ENCODE measurements at places on chromosomes 2 and 18. TPM values are rescaled to one million over a fixed set of nuclear protein-coding genes. Genes with fewer than 3 reads are reported as not detected.
A peak's percentile ranks its signal among the peaks of the same experiment; 100 is the strongest.

DNA sequence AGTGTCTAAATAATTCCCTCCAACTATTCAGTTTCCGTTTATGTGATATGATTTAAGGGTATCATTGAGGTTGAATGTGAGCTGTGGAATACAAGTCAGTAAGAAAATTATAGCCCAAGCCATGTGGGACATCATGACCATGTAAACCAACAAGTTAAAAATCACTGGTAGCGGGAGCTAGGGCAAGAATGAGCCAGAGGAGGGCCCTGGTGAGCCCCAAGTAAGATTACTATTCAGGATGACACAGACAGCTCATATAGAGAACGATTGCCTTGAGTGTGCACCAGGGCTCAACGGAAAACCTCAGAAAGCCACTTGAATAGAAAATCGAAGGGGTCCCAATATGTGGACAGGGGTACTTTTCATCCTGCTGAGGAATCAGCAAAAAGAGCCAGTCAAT is 87.8 kb upstream of the RBMS1 start:
- no peaks in the 10 kb centered on the region for H3K36me3 ChIP-seq
- H3K27ac ChIP-seq, result no peak overlapping the region
- no peak overlapping the region for H3K4me3 ChIP-seq
- peaks cover 5% of the 10 kb centered on the region for H3K4me1 ChIP-seq

DNA sequence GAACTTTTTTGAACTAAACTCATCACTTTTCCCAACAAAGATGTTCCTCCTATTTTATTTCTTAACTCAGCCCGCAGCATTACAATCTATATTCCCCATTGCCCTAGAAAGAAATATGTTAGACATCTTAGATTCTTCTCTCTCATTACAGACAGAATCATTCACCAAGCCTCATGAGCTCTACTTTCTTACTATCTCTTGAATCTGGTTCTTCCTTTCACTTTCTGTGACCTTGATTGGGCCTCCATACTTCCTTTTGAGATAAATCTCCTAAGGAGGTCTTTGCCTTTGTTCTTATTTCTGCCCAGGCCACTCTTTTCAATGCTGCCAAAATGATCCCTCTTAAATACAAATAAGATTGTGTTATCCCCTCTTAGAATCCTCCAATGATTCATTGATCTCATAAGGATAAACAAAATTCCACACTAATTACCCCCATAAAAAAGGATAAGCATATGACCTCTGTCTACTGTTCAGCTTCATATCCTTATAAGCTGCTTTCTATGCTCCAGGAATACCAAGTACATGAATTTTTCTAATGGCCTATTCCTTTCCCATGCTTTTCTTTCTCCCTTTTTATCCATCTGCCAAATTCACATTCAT is 400.0 kb downstream of the ARHGAP15 start:
- peak; percentile 12 for DNase-seq
- H3K4me1 ChIP-seq, result peaks cover 8% of the 10 kb centered on the region
- H3K4me3 ChIP-seq, result no peak overlapping the region
- H3K36me3 ChIP-seq, result peaks cover 36% of the 10 kb centered on the region

DNA sequence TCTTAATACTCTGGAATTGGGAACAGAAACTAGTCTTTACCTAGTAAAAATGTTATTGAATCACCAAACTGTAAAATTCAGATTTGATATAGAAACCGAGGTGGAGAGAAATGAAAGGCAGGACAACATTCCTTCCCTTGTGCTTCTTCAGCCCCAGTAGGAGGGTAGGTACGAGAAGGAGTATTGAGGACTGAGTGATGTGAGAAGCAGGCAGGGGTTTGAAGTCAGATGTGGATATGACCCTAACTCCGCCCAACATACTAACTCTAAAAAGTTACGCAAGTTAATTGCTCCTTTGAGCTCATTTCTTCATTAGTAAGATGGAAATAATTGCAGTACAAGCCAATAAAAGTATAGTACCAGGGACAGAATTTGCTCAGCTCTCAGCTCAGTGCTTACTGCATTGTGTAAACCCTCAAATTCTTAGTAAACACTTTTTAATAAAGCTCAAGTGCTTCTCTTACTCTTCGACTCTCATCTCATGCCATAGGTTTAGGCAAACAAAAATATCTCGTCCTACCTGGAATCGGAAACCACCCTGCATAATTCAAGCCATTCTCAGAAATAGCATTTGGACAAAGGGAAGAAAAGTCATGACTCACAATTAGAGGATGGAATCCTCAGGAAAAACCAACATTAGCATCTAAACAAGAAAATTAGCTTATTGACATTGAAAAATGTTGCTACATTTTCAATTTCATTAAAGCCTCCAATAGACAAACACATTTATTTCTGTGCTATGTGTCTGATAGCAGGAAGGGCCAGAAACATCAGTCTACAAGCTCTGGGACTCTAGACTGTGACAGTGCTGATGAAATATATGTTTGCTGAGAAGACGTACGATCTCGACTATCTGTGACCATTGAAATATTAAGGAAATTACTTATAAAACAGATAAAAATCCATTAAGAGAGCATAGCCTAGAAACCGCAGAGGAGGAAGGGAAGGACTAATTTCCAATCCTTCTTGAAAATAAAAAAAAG is 161.3 kb downstream of the HNMT start:
- no peaks in the 10 kb centered on the region for H3K4me1 ChIP-seq
- H3K4me3 ChIP-seq, result no peak overlapping the region
- no peak overlapping the region for H3K27ac ChIP-seq

DNA sequence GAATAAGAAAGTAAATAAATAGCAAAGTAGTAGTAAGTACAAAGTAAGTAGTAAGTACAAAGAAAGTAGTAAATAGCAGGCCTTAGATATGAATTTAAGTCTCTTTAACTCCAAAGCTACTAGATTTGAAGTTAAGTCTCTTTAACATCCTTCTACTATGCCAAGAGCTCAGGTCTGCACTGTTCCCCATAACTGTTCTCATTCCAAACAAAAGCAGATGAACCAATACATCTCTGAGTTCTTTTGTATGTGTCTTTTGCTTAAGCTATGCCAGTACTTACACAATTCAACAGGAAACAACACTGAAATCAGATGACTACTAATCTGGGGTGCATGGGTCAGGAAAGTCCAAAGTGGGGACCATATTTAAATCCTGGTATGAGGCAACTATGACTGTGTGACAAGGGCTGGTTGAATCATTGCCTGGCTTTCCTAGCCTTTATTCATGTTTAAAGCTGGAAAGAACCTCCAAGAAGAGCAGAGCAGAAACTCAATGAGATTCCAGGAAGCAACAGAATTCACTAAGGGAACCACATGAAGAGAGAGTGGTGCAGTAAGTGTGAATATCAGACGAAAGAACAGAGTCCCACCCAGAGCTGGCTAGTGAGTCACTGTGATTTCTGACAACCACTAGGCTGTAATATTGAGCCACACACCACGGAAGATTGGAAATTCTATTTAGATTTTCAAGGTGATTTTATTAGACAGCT is 51.0 kb upstream of the CYP26B1 start:
- no peak for DNase-seq
- H3K36me3 ChIP-seq, result no peaks in the 10 kb centered on the region
- no peak overlapping the region for H3K27ac ChIP-seq
- no peaks in the 10 kb centered on the region for H3K4me1 ChIP-seq
- no peak overlapping the region for H3K4me3 ChIP-seq
- H3K27me3 ChIP-seq, result no peaks in the 10 kb centered on the region

DNA sequence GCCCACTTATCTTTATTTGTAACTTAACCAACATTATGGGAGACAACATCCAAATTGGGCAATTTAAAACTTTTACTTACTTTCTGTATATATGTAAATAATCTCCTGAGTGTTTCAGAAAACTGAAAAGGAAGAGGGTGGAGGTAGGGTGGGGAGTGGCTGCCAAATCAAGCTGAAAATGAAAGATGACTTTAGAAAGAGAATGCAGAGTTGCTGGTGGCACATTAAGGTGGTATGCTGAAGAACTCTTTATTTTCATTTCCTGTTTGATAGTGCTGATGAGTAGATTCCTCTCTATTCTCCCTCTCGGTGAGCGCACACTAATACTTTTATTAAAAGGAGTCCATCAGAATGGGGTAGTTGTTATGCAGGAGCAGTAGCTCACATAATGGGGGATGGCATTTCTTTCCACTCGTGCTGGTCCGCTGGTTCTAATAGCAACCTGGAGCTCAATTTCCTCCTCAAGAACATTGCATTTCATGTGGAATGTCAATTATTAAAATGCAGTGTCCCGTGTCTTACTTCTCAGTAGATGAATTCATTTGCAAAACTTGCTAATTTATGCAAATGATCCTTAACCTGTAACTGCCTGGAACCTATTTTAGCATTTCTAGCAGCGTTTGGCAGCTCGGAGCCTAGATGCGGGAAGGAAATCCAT is 466.9 kb upstream of the HNRNPA3 start:
- no peaks in the 10 kb centered on the region for H3K4me1 ChIP-seq
- peaks cover 3% of the 10 kb centered on the region for H3K27me3 ChIP-seq
- no peak overlapping the region for H3K4me3 ChIP-seq
- no peak overlapping the region for H3K27ac ChIP-seq

DNA sequence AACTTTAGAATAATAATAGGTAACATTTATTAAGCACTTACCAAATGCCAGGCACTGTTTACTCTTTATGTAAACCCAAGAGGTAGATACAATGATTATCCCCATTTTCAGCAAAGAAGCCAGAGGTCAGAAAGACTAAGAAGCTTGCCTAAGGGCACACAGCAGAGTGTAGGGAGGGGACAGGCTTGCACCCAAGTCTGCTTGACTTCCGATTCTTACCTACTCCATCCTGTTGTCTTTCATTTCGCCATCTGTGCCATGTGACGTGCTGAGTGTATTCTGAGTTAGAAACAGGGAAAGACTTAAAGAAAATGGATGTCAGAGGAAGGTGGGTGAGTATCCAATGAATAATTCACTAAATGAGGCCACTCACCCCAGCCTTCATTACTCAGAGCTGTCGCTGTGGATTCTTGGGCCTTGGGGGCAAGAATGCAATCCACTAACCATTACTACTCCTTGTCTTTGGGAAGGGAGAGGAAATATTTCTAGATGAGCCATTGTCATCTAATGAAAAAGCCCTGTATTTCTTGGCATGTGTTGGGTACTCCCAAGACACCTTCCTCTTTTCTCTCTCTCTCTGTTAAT is 76.4 kb upstream of the BCL11A start:
- H3K4me1 ChIP-seq, result no peaks in the 10 kb centered on the region
- no peak overlapping the region for H3K27ac ChIP-seq

DNA sequence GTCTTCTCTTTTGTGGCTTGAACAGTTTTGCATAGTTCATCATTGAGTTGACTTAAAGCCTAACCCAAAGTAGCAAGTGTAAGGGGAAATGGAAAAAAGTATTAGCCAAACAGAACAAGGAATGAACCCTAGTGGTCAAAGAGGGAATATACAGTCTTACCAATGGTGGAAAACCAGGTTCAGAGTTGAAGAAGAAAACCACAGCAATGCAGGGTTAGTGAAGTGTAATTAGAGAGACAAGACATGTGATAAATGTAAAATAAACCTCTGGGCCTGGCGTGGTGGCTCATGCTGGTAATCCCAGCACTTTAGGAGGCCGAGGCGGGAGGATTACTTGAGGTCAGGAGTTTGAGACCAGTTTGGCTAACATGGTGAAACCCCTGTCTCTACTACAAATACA is 2.4 kb downstream of the TTN start:
- no peak overlapping the region for H3K4me3 ChIP-seq
- H3K4me1 ChIP-seq, result no peaks in the 10 kb centered on the region

DNA sequence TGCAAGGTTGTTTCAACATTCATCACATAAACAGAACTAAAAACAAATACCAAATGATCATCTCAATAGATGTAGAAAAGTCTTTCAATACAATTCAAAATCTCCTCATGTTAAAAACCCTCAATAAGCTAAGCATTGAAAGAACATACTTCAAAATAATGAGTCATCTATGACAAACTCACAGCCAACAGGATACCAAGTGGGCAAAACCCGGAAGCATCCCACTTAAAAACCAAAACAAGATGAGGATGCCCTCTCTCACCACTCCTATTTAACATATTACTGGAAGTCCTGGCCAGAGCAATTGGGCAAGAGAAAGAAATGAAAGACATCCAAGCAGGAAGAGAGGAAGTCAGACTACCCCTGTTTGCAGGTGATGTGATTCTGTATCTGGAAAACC is 992.2 kb upstream of the PIK3C3 start:
- H3K27me3 ChIP-seq, result no peaks in the 10 kb centered on the region
- H3K36me3 ChIP-seq, result no peaks in the 10 kb centered on the region
- no peak overlapping the region for H3K27ac ChIP-seq

GRCh38 chr2:212979799-212980198 is 171.6 kb downstream of the IKZF2 start:
- no peaks in the 10 kb centered on the region for H3K4me1 ChIP-seq
- H3K27ac ChIP-seq, result no peak overlapping the region
- no peaks in the 10 kb centered on the region for H3K27me3 ChIP-seq

DNA sequence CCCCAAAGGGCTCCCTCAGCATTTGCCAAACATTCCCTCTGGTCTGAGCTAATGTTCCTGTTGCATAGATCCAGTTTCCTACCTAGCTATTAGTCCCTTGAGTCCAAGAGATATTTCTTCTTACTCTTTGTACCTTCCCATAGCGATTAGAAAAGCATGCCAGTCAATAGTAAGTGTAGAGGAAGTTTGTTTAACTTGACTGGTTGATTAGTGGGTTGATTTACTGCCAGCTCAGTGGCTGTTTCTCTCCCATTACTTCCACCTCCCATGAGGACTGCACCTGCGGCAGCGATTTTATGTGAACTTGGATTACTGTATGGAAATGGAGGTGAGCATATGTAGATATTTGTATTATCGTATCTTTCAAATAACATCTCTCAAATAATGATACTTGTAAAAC is 1748.4 kb upstream of the CELF4 start:
- no peak overlapping the region for H3K27ac ChIP-seq
- no peaks in the 10 kb centered on the region for H3K27me3 ChIP-seq
- no peak for DNase-seq
- no peaks in the 10 kb centered on the region for H3K4me1 ChIP-seq
- no peaks in the 10 kb centered on the region for H3K36me3 ChIP-seq

- peak overlapping the region; percentile 27 for H3K27ac ChIP-seq
- no peaks in the 10 kb centered on the region for H3K27me3 ChIP-seq
- no peak overlapping the region for H3K4me3 ChIP-seq
Observed at GRCh38 chr2:8475349-8476031, 206.4 kb upstream of the ID2 start.

DNA sequence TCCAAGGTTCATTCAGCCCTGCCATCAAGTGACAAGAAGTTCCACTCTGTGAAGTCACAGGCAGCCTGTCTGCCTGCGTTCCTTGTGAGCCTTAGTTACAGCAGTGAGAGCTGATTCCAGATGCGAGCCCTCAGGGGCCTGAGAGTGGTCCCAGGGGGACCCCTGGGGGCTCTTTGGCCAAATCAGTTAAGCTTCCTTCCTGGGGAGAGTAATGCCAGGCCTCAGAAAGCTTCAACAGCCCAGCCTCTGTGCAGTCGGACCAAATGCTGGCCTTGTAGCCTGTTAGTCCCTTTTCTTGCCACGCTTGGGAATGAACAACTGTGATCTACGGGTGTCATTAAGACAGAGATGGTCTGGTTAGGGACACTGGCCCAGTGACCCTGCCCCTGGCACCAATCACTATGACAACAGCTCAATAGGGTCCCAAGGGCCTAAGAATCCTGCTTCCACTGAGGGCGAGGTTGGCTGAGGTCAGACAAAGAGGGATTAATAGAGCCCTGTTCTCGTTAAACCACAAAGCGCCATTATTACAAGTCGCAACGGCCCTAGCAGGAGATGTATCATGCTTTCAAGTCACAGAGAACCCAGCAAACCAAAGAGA is 50.9 kb downstream of the HS1BP3 start:
- no peak for DNase-seq
- peaks cover 10% of the 10 kb centered on the region for H3K4me1 ChIP-seq
- H3K27me3 ChIP-seq, result no peaks in the 10 kb centered on the region
- H3K36me3 ChIP-seq, result no peaks in the 10 kb centered on the region

The SPP2 gene
- total RNA-seq, result not detected

The CYTIP gene
- total RNA-seq, result 490 TPM

The GALR1 gene
- not detected for total RNA-seq

The COL4A3 gene
- not detected for total RNA-seq

The PROKR1 gene
- total RNA-seq, result not detected

The CYS1 gene
- total RNA-seq, result not detected

The OTOS gene
- not detected for total RNA-seq

The SERPINB4 gene
- total RNA-seq, result not detected

Data from CD4-positive, alpha-beta T cell (primary cell).